ENCODE measurements at places on chromosomes 5 and 9. TPM values are rescaled to one million over a fixed set of nuclear protein-coding genes. Genes with fewer than 3 reads are reported as not detected.

GRCh38 chr5:173954671-173955521 is 34.1 kb upstream of the C5orf47 start:
- H3K27ac ChIP-seq, result no peak overlapping the region
- H3K36me3 ChIP-seq, result peaks cover 27% of the 10 kb centered on the region
- no peaks in the 10 kb centered on the region for H3K4me1 ChIP-seq

- H3K27ac ChIP-seq, result no peak overlapping the region
- H3K27me3 ChIP-seq, result peaks cover 17% of the 10 kb centered on the region
- H3K36me3 ChIP-seq, result peaks cover 13% of the 10 kb centered on the region
- H3K4me3 ChIP-seq, result no peak overlapping the region
- DNase-seq, result no peak
These were observed 3.3 kb upstream of the IL31RA start for GRCh38 chr5:55847837-55848236.

DNA sequence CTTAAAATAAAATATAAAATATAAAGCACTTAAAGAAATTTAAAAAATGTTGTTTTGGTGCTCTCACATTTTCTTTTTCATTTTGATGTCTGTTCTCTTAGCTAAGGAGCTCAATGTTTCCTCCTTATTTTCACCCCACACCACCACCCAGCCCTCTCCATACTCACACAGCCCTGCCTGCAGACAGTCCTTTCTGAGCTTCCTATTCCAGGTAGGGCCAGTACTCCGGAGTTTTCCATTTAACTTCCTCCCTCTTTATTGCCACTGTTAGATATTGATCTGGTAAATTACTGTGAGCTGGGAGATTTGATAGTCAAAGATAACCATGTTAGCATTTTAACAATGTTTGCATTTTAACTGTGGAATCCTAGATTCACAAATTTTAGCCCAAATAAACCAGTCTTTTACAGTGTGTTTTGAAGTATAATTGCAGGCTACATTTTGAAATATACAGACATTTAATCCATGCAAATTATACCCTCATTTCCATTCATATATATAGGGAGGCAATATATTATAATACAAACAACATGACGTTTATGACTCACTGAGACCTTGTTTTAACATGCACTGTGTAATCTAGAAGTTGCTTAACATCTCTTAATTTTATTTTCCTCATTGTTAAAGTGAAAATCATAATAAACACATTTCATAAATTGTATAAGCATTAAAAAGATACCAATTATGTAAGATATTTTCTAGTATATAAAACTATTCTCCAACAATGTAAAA is 927.1 kb downstream of the NR2F1-AS1 start:
- H3K36me3 ChIP-seq, result no peaks in the 10 kb centered on the region
- no peak overlapping the region for H3K4me3 ChIP-seq
- H3K27me3 ChIP-seq, result no peaks in the 10 kb centered on the region
- no peaks in the 10 kb centered on the region for H3K4me1 ChIP-seq
- no peak overlapping the region for H3K27ac ChIP-seq

The LRSAM1 gene
- 17.8 TPM for total RNA-seq

The PCDHA1 gene
- not detected for total RNA-seq

The AMACR gene
- total RNA-seq, result 6.5 TPM
